ENCODE measurements at places on chromosomes 1 and 21.

GRCh38 chr1:16386454-16387113 is 19.5 kb downstream of the SZRD1 start:
- DNase-seq = no peak

DNA sequence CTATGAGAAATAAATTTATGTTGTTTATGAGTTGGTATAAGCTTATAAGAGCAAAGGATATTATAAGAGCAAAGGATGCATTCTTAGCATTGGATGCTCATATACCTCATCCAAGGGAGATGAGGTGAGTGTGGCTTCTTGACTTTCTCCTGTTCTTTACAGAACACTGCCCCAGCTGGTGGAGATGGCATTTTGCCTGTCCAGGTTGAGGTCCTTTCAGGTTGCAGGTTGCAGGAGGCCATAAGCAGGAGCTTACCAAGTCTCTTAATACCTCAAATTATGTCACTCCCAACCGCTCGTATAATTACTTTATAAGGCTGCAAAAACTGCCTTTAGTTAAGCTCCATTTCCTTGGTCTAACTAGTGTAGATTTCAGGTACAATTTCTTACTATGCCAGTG is 66.7 kb downstream of the RPE65 start:
- DNase-seq = no peak

- DNase-seq = peak; percentile 21
These were observed 450 bp upstream of the POU3F1 start for GRCh38 chr1:38046884-38047602.

GRCh38 chr1:165831146-165831545 is 3.7 kb downstream of the UCK2 start:
- DNase-seq = no peak

- DNase-seq = no peak
These were observed 65.4 kb downstream of the RPE65 start for GRCh38 chr1:68384321-68384813.

- DNase-seq = no peak
These were observed 187.8 kb downstream of the SLC44A5 start for GRCh38 chr1:75423136-75423535.

DNA sequence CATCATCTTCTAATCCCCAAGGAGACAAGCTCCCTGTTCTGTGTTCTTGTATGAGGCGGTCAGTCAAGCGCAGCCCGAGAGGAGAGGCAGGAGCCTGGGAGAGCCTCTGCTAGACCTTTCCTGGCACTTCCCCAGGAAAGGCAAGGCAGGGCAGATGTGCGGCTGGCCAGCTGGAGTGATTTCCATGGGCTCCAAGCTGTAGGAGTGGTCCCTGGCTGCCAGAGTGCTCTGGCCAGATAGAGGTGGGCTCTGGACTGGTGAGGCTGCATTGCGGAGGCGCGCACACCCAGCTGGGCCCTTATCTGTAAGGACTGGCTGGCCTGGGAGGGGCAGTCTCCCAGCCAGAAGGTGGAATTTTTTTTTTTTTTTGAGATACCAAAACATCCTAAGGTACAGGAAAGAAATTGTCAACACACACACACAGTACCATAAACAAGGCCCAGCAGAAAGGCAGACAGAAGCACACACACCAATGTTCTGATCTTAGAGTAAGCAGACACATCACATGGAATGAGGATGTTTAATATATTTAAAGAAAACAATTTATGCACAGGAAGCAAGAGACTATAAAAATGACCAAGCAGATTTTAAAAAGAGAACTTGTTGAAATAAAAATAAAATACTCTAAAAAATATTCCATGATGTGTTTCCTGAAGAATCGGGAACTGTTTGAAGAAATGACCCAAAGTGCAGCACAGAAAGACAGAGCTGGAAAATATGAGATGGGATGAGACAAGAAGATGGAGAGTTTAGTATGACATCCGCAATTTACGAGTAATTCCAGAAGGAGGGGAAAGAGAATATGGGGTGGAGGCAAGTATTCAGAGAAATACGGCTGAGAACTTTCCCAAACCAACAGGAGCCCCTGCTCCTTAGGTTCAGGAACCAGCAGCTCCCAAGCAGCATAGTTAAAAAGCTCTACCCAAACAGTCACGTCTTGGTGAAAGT is 13.4 kb downstream of the IBA57 start:
- no peak for DNase-seq

- no peak for DNase-seq
These were observed 223.2 kb upstream of the FOXD3 start for GRCh38 chr1:63099188-63099587.

- no peak for DNase-seq
These were observed 36.0 kb downstream of the PABPC4 start for GRCh38 chr1:39540504-39541031.

- no peak for DNase-seq
These were observed 692.0 kb downstream of the NCAM2 start for GRCh38 chr21:21690068-21690665.

- no peak for DNase-seq
These were observed 9.1 kb upstream of the GALNT2 start for GRCh38 chr1:230057681-230058565.

DNA sequence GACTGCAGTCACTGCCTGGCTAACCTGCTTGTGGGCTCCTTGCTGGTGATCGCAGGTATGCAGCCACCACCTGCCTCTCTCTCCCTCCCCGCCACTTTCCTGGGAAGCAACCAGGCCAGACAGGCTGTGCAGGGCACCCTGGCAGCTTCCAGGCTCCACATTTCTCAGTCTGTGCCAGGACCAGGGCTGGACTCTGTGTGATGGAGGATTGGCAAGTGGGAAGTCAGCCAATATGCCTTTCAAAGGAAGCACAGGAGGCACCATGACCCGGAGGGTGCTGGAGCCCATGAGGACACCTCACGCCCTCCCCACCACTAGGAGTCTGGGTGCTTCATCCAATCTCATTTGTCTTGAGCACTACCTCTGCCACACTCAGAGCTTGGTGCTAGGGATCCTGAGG is 15.8 kb upstream of the DISP3 start:
- DNase-seq = no peak

DNA sequence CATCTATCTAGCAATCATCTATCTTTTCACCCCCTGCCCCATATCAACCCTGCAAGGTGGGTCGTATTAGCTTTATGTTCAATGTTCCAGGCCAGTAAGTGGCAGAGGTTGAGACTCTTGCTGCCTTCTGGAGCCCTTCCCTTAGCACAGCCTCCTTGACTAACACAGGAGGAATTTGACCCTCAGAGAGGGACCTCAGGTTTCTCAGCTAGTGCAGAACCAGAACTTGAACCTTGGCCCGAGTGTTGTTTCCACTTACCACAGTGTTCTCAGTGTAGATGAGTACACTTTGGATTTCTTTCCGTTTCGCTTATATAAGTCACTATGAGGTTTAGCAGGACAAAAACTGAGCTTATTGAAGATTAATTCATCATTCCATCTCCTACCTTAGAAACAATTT is 11.1 kb upstream of the ATF3 start:
- no peak for DNase-seq

GRCh38 chr1:176880955-176881595 is 283.4 kb downstream of the ASTN1 start:
- DNase-seq = no peak

DNA sequence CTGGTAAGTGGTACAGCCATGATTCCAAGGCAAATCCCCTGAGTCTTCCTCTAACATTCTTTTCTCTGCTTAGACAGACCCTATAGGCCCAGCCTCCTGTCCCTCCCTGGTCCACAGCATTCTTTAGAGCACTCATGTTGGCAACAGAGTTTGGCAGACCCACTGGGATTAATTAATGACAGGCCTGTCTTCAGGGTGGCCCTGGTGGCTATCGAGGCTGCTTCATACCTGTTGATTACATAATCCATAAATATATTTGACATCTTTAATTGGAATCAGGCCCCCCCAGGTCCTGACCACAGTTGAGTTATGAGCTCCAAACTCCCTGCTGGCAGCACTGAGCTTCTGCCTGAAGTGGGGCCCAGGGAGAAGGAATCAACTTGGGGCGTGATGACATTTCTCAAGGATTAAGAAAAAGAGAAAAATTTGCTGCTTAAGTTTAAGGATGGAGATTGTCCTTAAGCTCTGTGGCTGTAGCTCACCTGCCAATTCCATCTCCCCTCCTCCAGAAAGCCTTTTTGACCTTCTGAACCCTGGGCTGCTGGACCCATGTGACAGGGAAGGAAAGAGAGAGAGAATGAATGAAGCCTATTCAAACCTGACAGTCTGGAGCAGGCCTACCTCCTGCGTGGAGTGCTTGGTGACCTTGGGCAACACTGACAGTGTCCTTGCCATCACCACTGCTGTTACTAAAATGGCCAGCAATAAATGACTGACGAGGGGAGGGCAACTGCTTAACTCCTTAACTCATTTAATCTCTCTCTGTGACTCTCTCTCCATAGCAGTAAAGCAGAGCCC is 156.6 kb downstream of the TRABD2B start:
- DNase-seq = no peak

DNA sequence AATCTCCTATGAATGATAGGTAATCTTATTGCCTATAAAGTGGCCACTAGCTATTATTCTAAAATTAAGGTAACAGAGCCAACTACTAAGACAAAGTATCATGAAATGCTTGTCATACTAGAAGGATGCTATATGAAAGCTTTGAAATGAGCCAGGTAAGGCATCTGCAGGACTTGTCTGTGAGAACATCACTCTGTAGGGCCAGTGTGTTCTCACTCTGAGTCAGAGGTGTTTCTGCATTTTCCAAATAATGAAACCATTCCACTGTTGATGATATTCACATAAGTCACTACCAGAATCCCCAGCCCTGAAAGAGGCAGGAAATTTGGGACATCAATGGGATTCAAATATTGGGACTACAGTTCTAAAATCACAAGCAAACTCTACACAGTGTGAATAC is 25.8 kb upstream of the GBP5 start:
- DNase-seq = no peak

DNA sequence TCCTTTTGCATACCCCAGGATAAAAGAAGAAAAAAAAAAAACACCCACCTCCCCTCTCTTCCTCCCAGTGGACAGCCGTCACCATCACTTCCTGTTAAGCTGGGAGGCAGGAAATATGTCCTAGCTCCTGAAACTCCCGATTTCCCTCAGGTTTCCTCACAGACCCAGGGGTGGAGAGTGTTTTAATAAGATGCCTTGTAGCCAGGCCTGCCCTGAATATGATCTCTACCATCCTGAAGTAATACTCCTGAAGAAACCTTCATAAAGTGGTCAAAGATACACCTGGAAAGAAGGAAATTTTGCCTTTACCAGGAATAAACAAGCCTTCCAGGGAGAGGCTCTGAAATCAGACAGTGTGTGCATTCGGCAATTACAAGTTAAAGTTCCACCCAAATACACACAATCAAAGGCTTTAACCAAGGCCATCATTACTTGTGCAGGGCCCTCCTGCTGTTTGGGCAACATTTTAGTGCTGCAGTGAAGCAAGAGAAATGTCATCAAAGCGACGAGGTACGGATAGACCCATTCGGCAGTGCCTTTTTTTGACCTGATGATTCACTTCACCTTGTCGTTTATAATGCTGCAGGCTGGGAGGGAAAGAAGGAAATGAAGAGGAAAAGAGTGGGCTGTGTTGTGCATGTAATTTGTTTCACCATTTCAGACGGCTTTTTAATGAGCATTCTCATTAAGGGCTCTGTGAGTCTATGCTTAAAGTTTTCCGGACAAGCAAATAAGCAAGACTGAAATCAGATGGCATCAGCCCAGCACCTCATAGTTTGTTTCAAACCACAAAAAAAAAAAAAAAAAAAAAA is 41.0 kb upstream of the RASAL2 start:
- no peak for DNase-seq

GRCh38 chr1:80293818-80294217 is 1287.3 kb upstream of the ADGRL4 start:
- DNase-seq = no peak

DNA sequence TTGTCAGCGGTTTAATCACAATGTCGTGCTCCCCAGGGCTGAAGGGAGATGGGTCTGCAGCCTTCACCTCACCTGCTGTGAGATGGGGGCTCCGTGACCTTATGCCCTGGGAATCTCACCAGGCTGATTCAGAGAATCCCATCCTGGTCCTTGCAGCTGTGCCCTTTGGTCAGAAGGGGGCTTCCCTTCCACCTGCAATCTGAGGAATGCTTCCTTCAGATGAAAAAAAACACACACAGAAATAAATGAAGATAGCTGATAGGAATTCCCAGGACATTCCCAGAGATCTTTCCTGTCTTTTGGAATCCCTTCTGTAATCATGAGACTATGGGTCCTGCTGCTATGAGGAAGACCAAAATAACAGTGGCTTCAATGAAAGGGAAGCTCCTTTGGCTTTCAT is 127.0 kb upstream of the VAMP3 start:
- DNase-seq = no peak

DNA sequence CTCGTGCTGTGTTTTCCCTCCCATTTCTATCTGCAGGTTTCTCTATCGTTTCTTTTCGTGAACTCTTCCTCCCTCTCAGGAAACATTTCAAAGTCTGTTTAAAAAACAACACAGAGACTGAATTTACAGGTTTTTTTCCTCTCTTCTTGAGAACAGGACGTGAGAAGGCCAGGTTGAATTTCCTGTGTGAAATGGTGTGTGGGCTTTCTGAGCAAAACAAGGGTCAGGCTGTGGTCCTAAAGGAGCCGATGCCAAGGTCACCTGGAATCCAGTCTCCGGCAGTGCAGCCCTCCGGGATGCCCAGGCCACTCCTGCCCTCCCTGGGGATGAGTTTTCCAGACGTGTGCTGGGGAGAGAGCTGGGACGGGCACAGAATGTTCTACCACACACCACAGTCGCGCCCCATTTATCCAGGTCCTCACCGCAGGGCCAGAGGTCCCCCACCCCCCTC is 62.7 kb upstream of the RUNX3 start:
- DNase-seq = no peak

DNA sequence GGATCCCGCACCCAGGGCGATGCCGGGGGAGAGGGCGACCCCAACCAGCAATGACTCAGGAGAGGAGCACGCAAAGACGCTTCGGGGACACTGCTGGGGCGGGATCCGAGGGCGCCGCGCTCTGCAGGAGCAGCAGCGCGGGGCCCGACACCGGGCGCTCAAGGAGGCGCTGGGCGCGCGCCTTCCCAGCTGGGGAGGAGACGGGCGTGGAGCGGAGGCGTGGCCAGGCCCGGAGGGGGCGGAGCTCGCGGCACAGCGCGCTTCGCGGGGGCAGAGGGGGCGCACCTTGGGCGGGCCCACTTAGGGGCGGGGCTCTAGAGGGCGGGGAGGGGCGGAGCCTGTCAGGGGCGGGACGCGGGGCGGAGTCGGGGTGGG is 369 bp downstream of the SUMO3 start:
- peak; percentile 42 for DNase-seq

- no peak for DNase-seq
These were observed 22.7 kb upstream of the PRKACB start for GRCh38 chr1:84121360-84121759.

DNA sequence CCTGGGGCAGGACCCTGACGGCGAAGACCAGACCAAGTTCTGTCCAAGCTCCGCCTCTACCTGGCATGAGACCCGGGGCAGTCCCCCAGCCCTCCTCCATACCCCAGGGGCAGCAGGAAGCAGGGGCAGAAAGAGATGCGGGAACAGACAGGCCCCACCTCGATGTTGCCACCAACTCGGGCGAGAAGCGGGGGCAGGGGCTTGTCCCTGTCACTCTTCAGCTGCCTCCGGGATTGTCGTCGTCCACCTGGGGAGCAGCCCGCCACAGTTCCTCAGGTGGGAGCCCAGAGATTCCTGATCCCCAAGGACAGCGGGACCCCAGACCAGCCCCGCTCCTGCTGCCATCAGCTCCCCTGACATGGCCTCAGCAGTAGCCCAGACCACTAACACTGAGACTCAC is 54.8 kb downstream of the CHD5 start:
- no peak for DNase-seq

All from cerebellar nuclear complex (tissue), 1 donor.